D341Med (cell line): ENCODE measurements at places on chromosomes 4 and X.

GRCh38 chr4:104726002-104726401 lies 231.3 kb upstream of the CXXC4 start:
- DNase-seq, result no peak

DNA sequence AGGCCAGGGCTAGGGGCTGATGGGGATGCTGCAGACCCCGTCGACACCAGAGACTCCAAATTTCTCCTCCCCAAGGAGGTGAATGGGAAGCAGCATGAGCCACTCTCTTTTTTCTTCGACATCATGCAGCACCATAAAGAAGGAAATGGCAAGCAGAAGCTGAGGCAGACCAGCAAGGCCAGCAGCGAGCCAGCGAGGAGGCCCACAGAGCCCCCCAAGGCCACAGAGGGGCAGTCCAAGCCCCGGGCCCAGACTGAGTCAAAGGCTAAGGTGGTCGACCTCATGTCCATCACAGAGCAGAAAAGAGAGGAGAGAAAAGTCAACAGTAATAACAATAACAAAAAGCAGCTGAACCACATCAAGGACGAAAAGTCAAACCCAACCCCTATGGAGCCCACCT lies 56.1 kb downstream of the TNIP2 start:
- DNase-seq, result no peak

DNA sequence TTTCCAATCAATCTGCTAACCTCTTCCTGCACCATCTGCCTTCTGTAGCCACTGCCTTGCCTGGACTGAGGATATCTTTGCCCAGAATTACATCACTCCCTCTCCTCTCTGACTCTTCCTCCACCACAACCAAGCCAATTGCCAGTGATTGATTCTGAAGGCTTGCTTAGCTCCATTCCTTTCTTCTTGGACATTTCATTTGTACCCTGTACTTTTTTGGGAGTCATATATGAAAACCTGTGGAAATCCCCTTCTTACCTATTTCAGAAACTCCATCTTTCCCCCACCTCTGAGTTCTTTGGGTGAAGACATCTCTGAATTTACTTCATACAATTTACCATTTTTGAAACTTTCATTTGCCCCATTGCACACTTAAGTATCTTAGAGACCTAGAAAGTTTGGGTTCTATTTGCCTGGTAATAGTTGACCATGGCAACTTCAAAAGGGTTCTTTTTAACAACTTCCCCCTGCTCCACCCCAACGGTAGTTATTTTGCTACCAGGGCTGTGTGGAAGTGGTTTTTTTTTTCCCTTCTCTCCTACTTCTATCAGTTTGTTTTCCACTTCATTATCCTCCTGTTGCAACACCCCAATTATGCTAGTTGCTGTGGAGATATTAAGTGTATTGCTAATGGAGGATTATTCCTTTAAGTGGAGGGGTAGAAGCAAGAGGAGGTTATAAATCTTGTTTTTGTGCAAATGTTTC lies 14.3 kb downstream of the SGMS2 start:
- no peak for DNase-seq

- no peak for DNase-seq
These were observed 178.3 kb downstream of the SNCA start for GRCh38 chr4:89658701-89659024.

DNA sequence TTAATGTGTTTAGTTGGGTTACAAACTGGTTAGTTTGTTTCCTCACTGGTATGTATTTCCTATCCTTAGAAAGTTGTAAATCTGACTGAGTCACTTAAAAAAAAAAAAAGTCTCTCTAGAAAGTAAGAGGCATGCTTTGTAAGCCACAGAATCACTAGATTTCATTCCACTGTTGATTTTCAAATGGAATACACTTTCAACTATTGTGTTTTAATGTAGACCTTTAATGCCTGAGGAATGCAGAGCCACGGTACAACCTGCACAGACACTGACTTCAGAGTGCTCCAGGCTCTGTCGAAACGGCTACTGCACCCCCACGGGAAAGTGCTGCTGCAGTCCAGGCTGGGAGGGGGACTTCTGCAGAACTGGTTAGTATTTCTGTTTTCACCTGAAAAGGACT lies 88.6 kb downstream of the HHIP start:
- DNase-seq, result no peak
